ENCODE measurements at places on chromosomes 3 and 15.

- no peak for DNase-seq
These were observed 147.3 kb upstream of the CDIN1 start for GRCh38 chr15:36432161-36432560.

DNA sequence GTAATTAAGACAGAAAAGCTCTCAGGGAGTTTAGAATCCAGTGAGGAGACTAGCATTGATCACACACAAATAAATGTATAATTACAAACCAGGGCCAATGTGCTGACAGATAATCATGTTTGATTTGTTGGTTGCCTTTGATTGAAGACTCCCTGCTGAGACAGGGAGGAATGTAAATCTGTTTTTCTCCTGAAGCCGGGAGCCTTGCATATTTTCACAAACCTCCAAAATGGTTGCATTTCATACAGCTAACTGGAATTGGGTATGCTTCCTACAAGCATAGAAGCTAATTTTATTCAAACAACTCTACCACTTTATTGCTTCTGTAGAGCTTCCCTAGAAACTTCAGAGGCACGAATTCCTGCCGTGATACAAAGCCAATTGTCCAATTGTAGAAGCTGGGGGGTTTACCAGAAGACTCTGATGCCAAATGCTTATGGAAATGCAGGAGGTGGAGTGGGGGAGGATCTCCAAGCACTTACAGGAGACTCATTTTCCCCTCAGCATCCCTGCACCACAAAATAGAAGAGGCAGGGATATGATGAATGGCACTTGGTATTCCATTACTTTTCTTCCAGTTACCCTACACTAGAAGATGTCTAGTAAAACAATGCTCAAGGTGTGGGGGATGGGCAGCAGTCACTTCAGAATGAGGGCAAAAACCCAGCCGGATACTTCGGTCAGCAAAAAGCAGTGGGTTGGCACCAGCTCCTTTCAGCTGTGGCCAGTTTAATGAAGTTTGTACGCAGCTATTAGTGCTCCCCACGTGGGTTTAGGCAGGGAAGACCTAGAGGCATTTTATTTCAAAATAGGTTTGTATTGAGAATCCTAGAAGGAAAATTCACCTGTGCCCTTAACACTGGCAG is 11.4 kb upstream of the MEX3B start:
- DNase-seq: no peak

DNA sequence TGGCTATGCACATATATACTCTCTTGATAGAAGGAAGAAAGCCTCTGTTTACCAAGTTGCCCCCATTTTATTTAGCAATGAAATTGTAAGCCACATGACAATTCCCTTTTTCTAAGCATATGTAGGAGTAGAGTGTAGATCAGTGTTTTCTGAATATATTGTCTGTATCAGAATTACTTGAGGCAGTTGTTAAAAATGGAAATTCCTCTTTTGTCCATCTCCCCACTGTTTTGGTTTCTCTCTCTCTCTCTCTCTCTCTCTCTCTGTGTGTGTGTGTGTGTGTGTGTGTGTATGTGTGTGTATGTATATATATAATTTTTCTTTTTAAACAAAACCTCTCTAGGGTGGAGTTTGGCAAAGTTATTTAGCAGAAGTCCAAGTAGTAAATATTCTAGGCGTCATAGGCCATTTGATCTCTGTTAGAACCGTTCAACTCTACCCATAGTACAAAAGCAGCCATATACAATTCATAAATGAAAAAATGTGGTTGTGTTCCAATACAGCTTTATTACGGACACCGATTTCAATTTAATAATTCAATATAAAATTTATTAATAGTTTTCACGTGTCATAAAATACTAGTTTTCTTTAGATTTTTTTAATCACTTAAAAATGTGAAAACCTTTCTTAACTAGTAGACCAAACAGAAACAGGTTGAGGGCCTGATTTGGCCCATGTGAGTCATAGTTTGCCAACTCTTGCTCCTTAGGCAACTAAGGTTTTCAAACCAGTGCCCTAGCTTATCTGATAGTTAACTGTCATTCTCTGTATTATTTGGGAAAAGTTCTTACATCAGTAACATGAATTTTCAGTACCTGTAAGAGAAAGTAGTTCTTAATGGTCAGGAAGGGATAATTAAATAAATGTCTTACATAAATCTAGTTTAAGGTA is 39.8 kb downstream of the UBE2E1 start:
- DNase-seq: no peak

DNA sequence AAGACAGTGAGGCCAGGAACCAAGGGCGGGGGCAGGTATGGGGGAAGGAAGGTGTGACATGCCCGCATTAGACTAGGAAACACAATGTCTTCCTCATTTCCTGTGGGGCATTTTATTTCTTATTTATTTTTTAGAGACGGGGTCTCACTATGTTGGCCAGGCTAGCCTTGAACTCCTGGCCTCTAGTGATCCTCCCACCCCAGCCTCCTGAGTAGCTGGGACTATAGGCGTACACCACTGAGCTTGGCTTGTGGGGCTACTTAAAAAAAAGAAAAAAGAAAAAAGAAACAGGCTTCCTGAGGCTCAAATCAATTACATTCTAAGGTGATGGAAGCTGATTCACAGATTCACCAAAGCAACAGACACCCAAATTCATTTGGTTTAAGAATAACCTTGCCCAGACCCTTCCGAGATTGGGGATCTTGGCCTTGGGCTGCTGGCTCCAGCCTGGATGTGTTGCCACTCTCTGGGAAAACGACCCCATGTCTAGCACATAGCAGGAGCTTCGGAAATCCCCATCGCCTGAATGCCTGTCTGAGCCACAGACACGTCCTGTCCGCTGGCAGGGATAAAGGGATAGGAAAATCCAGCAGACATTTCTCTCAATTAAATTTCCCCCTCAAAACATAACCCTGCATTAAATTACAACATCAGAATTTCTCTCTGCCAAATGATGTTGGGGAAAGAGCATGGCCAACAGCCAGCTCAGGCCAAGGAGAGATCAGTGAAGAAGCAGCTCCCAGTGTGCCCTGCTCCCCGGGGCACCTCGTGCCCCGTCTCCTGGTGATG is 13.0 kb downstream of the CPN2 start:
- DNase-seq: no peak

DNA sequence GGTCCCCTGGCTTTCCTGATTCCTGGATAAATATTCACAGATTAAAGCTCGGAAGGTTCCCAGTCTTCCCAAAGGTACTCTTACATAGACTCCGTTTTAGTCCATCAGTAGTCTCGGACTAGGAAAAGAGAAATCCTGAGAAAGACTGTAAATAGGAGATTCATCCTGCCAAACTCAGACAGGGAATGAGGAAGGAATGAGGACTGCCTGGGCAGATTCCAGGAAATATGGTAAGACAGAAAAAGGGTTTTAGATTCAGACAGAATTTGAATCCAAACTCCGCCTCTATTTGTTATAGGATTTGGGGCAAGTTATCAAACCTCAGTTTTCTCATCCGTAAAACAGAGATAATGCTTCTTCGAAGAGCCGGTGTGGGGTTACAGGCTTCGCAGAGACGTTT is 77.8 kb upstream of the VGLL4 start:
- DNase-seq: no peak

DNA sequence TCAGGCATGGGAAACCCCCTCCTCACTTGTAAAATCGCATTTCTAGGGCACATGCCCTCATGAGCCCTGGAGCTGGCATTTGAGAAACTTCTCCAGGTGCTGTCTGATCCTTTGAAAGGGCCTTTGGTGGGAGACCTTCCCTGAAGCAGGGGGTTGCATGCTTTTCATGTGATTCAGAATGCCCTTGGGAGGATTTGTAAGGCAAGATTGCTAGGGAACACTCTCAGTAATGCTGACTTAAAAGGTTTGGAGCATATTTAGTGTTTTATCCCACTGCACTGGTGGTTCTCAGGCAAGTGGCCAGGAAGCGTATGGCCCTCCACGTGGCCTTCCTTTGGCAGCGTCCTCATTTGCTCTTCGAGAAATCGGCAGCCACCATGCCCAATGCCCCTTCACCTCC is 164.1 kb downstream of the ARRDC4 start:
- DNase-seq: no peak

- no peak for DNase-seq
These were observed 8.7 kb downstream of the LIMD1 start for GRCh38 chr3:45603226-45603625.

Measured in inflammatory macrophage treated with lipopolysaccharide for 1 hour (primary cell).